ENCODE measurements at places on chromosomes 7 and 10.

DNA sequence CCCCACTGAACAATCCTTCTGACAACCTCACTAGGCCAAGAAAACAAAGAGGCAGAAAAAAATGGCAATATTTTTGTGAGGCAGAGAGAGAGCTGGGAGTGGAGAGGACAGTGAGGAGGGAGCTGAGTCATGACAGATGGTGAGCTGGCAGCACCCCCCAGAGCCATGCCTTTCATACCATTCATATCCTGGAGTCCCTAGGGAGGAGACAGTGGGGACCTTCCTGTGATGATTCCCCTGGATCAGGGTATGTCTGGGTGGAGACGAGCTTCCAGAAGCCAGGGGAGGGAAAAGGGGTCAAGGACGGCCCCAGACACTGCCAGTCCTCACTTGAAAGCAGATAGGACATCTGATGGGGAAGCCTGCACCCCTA, 160.5 kb downstream of the ADAM12 start:
- DNase-seq, result no peak

- DNase-seq, result no peak
These were observed 24.6 kb downstream of the TBXAS1 start for GRCh38 chr7:139853506-139854123.

DNA sequence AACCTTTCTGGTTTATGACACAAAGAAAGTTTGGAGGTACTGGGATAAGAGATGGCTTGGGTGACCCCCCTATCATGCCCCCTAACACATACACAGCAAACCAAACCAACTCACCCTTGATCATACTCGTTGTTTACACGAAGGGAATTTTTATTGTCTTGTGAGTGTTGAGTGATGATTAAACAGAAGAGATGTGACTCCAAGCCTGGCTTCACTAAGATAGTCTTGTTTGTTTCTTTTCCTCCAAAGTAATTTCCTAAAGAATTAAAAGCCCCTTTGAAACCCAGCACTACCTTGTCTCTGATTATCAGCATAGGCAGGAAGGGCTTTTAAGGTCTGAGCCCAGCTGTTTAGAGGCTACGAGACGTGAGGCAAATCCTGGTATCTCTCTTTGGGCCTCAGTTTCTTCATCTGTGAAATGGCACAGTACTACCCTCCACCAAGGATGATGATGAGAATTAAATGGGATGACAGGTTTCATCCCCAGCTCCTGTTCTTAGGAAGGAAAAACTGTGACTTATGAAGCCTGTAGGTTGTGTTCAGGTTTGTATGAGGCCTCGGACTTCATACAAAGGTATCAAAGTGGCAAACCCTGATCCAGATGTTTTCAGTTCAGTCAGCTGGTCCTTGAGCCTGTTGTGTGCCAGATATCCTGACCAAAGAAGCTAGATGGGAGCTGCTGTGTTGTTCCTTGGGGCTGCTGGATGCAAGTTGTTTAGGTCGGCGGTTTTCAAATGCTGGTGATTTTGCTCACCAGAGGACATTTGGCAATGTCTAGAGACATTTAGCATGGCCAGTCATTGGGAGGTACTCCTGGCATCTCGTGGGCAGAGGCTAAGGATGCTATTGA, 51.8 kb downstream of the TCF7L2 start:
- no peak for DNase-seq

DNA sequence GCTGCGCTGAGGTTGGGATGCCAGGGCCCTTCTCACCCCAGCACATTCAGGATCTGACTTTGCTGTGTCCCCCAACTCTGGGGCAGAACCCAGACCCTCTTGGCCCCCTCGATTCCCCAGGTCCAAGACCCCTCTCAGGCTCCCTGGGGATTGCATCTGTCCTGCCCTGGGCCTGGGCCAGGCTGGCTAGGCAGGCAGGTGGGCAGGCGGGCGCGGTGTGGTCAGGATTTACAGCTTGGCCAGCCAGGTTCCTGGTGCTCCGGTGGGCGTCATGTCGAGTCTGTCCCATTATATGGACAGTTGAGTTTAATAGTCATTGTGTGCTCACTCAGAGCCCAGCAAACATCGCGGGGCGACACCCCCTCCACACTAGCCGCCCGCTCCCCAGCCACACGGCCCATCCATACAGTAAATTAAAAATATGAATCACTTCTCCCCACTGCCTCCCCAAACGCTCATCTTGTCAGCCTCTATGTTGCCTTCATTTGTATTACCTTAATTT, 23.5 kb downstream of the POLL start:
- no peak for DNase-seq

DNA sequence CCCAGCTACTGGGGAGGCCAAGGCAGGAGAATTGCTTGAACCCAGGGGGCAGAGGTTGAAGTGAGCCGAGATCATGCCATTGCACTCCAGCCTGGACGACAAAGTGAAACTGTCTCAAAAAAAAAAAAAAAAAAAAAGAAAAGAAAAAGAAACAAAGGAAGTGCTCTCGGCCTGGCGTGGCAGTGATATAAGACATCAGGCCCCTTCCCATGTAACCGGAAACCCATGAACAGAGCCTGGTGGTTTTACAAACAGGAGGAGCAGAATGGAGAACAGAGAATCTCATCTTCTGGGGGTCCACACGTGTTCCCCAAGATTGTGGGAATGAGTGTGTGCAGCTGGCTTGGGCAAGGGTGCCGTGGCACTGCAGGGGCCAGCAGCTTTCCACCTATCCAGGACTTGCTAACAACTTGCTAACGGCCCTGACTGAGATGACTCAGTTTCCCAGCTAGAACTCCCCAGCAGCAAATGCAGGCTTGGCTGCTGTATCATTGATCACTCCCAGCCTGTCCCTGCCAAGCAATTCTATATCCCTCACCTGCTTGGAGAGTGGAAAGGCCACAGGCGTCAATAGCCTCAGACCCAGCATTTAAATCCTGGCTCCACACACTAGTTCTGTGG, 103.0 kb downstream of the COL26A1 start:
- DNase-seq, result no peak

- no peak for DNase-seq
These were observed 6.6 kb upstream of the LRRTM3 start for GRCh38 chr10:66919248-66919647.

- peak; percentile 46 for DNase-seq
These were observed 10.7 kb downstream of the APBB1IP start for GRCh38 chr10:26448706-26449435.

- no peak for DNase-seq
These were observed 2.7 kb downstream of the MAP3K8 start for GRCh38 chr10:30436671-30437030.

- no peak for DNase-seq
These were observed 654.4 kb downstream of the LRMDA start for GRCh38 chr10:76085817-76086167.

DNA sequence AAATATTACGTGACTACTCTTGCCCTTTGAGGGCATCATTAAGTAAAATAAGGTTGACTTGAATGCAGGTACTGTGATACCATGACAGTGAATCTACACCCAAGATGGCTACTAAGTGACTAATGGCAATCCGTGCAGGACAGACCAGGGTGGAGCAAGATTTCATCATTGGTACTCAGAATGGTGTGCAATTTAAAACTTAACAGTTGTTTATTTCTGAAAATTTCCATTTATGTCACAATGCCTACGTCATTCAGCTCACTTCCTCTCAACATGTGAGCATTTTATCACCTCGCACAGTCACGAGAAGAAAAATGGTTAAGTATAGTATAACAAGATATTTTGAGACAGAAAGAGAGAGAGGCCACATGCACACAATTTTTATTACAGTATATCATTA, 50.3 kb upstream of the MET start:
- no peak for DNase-seq

All from stimulated activated CD8-positive, alpha-beta memory T cell treated with anti-CD3 and anti-CD28 coated beads, Interleukin-15, amount 100 ng/mL, for 1 hour (primary cell).